Stimulated activated CD8-positive, alpha-beta memory T cell treated with anti-CD3 and anti-CD28 coated beads, Interleukin-4, amount 100 ng/mL, for 1 hour (primary cell): ENCODE measurements at places on chromosomes 4 and X.

GRCh38 chr4:8725071-8725841 is 132.7 kb downstream of the CPZ start:
- no peak for DNase-seq

DNA sequence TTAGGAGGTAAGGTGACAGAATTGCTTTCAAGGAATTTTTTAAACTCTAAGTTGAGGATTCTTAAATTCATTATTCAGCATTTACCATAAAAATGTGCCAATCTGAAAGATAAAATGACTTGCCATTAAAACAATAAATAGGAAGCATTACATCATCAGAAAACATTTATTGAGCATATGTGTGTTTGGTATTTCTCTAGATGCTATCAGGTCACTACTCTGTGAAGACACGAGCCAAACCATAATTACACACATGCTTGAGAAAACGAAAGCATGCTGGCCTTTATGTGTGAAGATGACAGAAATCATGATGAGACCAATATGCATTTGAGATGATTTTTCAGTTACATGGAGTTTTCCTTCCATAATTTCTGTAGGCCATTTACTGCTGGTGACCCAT is 12.3 kb upstream of the IL21 start:
- DNase-seq, result no peak

- DNase-seq, result no peak
Observed at GRCh38 chr4:138410266-138410665, 168.1 kb upstream of the SLC7A11 start.

DNA sequence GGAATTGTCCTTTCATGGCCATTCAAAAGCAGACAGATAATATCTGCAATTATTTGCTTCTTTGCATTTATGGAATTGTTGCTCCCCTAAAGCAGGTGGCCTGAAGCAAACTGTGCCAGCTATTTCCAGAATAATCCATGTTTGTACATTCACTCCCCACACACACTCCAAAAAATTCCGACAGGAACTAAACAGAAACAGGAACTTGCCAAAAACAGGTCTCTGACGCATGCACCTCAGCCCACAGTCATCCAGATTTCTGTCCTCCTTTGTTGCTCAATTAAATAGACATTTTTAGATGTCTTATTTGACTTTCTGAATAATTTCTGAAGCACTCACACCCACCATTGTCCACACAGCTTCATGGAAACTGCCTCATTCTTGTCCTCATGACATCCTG is 71.5 kb upstream of the EDNRA start:
- no peak for DNase-seq

GRCh38 chrX:24619647-24620046 is 27.5 kb downstream of the PCYT1B start:
- DNase-seq, result no peak
